Esophagus muscularis mucosa (tissue), 4 donors: ENCODE measurements at places on chromosomes 2 and 18. TPM values are rescaled to one million over a fixed set of nuclear protein-coding genes. Genes with fewer than 3 reads are reported as not detected.

MARCHF4 gene
- total RNA-seq = not detected

DES gene
- 19,781 TPM for total RNA-seq

TWSG1 gene
- total RNA-seq = 88.1 TPM

REG3A gene
- total RNA-seq = not detected

MYO1B gene
- 16.9 TPM for total RNA-seq

SH3BP4 gene
- 25.3 TPM for total RNA-seq

NLRC4 gene
- 0.63 TPM for total RNA-seq

DNA sequence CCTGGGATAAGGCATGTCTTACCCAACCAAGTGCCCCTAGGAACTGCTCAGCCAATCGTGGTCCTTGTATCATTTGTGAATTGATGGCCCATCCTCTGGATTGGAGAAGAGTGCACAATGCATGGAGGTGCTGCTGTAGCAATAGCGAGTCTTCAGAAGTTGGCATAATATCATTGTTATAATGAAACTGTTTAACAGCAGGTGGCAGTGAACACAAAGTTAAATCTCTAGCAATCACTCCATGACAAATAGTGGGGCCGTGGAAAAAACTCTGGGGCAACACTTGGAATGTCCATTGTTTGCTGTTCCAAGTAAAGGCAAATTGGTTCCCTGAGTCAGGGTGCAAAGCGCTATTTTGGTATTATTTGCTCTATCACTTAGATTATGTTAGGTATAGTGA lies 11.4 kb downstream of the REG1A start:
- DNase-seq = no peak

DNA sequence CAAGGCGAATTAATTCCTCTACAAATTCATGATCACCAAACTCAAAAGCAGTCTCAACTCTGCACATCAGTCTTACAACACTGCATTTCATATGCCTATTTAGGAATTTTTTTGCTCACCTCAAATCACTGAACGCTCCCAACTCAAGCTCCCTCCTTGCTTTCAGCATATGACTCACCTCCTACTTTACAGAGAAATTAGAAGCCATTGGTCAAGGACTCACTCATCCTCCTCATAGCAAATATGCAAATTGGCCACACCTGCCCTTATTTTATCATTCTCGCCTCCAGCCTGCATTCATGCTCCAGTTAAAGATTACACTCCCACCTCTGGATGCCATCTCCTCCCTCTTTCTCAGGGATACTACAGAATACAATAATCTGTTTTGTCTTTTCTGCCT lies 148.8 kb downstream of the MBD2 start:
- no peak for DNase-seq

DNA sequence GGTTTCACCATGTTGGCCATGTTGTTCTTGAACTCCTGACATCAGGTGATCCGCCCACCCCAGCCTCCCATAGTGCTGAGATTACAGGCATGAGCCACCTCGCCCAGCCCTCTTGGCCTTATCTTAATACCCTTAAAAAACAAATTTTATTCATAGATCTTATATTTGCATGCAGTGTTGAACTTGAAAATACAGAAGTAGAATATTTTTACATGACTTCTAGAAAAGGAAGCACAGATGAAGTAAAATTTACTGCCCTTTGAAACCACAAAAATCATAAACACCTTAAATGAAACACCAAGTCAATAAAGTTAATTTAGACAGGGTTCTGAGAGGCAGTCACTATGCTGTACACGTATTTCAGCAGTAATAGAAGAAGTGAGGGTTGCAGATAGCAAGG lies 145.7 kb downstream of the CERS6 start:
- DNase-seq = no peak

- no peak for DNase-seq
These were observed 2.4 kb downstream of the EN1 start for GRCh38 chr2:118845005-118845521.

- DNase-seq = no peak
These were observed 53.3 kb downstream of the HIBCH start for GRCh38 chr2:190266314-190266713.

GRCh38 chr2:219687882-219688559 lies 60.6 kb downstream of the SLC4A3 start:
- no peak for DNase-seq

GRCh38 chr2:170345607-170346006 lies 167.7 kb downstream of the MYO3B start:
- DNase-seq = no peak

DNA sequence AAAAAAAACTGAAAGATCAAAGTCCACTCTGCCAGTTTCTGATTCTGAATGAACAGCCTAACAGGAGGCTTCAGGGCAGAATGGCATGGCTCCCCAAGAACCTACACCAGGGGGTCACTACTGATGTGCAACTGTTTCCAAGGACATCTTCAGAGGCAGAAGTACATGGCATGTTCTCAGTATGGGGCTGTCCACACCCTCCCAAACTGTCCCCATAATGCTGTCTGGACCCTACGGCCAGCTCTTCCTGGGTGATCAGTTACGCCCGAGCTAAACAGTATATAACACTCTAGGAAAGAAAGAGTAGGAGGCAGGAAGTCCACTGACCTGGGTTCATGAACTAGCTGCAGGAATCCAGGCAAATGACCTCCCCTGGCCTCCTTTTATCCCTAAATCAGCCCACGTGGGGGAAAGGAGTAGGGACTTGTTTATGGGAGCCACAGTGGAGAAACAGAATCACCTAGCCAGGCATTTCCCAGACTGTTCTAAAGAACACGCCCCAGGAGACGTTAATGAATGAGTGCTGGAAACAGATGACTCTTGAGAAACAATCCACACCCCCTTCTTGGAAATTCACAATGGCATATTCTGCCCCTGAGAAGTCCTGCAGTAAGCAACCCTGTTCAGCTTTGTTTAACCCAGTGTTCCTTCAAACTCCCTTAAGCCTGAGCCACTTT lies 2.5 kb downstream of the TMBIM1 start:
- peak; percentile 92 for DNase-seq

GRCh38 chr2:152443771-152444170 lies 108.8 kb downstream of the FMNL2 start:
- peak; percentile 72 for DNase-seq

GRCh38 chr2:20580690-20581437 lies 70.0 kb downstream of the HS1BP3 start:
- no peak for DNase-seq

DNA sequence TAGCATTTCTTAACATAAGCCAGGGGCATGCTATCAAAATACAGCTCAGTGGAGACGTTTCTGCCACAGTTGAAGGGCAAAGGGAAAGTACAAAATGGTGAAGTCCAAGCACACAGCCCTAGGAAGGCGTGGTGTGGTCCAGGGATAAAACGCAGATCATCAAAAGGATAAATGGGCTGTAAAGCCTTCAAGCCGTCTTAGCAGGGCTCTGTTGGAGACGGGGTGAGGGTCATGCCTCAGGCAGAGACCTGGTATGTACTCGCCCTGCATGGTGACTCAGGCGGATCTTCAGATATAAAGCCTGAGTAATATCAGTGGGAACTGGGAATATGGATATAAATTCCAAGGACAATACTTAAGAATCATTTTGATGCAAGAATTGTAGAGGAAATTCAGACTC lies 61.2 kb downstream of the NGEF start:
- no peak for DNase-seq

DNA sequence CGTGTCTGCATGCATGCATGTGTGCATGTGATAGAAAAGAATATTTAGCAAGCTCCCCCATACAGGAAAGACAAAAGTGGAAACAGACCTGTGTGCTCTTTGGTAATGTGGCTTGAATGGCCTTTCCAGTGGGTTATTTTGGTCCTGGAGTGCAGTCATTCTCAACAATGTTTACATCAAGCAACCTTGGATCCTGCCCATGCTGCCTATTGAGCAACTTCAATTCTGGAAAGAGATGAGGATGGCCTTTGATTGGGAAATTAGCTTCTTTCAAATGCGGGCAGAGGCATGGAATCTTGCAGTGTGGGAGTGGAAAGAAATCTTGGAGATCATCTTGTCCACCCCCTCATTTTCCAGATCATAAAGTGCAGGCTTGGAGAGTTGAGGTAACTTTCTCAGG lies 87.2 kb upstream of the SMAD2 start:
- no peak for DNase-seq

- no peak for DNase-seq
These were observed 683.8 kb downstream of the IRS1 start for GRCh38 chr2:226115832-226116200.

GRCh38 chr18:10420561-10421352 lies 33.7 kb upstream of the APCDD1 start:
- no peak for DNase-seq

DNA sequence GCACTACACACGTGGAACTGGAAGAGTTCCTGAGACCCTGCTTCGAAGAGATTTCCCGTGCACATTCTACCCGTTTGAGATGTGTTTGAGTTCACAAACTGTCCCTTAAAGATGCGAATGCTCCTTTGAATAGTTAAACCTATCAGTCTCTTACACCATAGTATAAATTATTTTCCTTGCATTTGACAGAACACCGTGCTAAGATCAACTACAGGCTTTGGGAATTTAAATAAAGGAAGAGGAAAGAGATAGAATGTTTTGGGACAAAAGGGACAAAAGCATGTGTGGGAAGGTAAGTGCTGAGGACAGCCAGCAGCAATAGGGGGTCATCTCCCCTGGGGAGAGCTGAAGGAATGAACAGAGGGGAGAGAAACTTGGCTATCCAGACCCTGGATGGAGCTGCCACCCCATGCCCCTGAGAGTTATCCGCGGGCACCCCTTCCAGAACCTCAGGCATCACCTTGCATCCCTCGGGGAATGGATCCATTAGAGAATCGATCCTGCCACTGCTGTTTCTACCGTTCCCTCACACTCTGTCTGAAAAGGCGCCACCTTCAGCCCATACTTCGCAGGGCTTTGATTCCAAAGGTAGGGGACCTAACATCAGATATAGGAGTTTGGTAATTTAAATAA lies 888 bp upstream of the ADCY3 start:
- DNase-seq = no peak

GRCh38 chr2:25375989-25376545 lies 34.3 kb upstream of the DNMT3A start:
- no peak for DNase-seq

GRCh38 chr18:79988451-79989194 lies at the start of gene TXNL4A:
Gene TXNL4A (minus strand): TSS chr18:79988563. CDS start chr18:79988392, 171 bp downstream.
- DNase-seq = no peak

DNA sequence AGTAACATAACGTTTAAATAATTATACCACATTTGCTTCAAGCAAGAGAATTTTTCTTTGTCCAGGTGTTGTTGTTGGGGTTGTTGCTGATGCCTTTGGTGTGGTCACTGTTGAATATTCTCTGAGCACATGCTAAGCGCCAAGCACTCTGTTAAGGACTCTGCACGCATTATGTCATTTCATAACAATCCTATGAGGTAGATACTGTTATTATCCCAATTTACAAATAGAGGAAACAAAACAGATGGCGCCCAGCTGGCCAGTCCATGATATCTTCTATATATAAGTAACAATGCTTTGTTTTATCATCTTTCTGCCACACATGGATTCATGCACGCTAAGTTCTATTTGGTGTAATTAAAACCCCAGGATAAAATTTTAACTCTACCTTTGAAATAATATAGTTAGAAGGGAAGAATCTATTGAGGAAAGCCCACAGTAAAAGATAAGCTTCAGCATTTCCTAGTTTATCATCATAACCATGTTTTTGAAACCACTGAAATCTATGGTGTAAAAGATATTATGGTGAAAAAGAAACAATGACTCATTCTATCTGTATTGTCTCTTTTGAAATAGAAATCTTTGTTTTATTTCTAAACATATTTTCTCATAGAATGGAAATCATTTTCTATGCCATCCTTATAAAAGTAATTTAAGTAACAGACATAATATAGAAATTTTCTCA lies 199.7 kb downstream of the PID1 start:
- no peak for DNase-seq

- DNase-seq = no peak
These were observed 35.8 kb downstream of the SH3RF3 start for GRCh38 chr2:109164739-109165221.

DNA sequence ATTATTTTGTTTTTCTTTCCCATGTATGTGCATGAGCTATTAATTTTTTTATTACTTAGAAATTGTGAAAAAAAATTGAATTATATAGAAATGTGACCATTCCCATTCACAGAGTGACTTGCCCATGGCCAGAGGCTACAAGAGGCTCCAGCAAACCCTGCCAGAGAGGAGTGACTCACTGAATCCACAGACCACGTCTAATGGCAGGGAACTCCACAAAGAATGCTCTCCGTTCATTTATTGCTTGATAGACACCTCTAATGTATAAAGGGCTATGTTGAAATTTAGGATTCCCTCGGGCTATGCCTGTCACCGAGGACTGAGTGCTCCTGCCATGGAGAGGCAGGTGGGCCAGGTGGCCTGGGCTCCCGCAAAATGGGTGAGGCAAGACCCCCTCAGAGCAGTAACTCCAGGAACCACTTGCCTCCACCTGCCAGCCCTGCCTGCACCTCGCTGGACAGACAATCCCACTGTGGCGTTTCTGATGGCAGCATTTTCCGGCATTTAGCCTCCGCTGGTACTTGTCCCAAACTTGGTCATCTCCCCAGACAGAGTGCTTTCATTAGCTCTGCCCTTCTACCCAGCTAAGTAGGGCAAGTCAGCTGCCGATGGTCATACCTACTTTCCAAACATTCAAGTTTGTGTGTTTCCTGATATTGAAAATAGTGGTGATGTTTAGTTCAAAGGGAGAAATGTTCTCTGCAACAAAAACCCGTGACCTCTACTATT lies 200.3 kb downstream of the PRKCE start:
- no peak for DNase-seq

DNA sequence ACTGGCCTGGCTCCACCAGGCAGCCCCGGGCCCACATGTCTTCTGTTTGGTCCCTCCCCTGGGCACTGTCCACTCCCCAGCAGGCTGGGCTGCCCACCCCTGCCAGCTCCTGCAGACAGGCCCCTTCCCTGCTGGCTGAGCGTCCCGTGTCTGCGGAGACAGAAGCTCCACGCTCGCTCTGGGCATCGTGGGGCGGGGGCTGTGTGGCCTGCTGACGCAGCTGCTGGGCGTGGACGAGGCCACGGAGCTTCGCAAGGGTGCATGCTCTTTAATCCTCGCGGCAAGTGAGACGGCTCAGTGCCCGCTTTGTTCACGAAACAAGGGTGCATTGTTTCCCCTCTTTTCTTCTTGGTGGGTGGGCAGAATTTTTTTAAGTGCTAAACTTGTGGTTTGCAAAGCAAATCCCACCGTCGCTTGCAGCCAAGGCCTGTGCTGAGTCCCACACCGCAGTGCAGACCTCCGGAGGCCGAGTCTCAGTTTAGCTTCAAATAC lies 132.8 kb upstream of the CTDP1 start:
- DNase-seq = no peak

- no peak for DNase-seq
These were observed 490 bp downstream of the BCS1L start for GRCh38 chr2:218659988-218660358.

- DNase-seq = no peak
These were observed 779.9 kb upstream of the CNTNAP5 start for GRCh38 chr2:123245156-123245555.

GRCh38 chr18:25077038-25077943 lies 274.7 kb downstream of the ZNF521 start:
- DNase-seq = no peak
